ENCODE measurements at places on chromosomes 16 and 17.

DNA sequence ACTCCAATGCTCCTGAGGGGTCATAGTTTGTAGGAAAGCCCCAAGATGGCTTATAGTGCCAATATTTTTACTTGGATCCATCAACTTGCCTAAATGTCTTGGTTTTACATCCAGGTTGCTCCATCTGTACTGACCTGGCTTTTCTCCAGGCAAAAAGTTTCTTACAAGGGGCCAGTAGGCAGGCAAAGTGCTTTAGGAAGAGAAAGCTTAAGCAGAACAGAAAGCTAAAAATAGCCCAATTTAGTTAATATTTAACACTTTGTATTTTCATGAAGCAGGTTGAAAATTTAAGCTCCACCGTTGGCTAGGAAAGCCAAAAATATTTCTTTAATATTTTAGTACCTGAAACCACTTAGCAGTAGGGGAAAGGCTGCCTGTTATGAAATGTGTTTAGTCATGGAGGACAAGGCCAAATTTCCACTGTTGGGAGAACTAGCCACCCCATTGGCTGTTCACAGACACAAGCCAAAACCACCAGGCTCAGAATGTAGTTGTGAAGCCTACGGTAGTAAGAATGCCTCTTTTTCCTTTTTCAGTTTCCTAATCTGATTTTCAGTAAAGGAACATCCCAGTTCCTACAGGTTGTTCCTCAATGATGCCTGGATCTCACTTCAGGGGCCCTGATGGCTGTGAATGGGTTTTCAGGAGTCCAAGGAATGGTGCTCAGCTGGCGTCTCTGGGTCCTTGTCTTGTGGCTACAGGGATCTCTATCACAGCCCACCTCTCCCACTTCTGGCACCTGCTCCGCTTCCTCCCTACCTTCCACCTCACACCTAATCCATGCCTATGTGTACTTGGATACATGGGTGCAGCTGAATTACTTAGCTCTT is 324.8 kb downstream of the PMP22 start:
- DNase-seq = no peak

- DNase-seq = peak; percentile 76
Measured at GRCh38 chr16:73036074-73036826, 11.7 kb downstream of the ZFHX3 start.

GRCh38 chr17:44911133-44912001 is 3.9 kb downstream of the GFAP start:
- DNase-seq = peak; percentile 71

DNA sequence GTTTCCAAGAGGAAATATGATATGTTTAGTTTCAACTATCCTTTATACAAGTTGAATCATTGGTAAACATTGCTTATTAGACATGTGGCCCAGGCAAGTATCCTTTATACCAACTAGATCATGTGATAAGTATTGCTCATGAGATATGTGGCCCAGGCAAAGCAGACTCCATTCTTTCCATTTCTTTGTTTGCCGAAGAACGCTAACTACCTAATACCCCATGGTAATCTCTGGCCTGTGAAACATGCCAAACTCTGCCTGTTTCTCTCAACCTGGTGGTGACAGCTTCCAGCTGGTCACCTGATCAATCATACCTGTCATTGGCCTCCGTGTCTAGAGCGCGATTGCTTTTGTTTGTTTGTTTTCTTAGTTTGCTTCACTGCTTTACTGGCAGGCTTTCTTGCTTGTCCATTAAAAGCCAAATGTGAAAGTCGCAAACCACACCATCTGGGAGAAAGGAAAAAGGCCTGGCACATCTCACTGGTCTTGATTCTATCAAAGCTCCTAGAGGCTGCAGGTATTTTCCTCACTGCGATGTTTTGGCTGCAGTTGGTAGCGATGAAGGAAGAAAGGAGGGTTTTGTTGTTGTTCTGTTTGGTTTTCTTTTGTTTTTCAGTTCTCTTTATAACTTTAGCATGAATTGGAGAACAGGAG is 686.2 kb downstream of the KCNJ2 start:
- DNase-seq = no peak

GRCh38 chr16:15616475-15617165 is 26.3 kb downstream of the MARF1 start:
- no peak for DNase-seq

DNA sequence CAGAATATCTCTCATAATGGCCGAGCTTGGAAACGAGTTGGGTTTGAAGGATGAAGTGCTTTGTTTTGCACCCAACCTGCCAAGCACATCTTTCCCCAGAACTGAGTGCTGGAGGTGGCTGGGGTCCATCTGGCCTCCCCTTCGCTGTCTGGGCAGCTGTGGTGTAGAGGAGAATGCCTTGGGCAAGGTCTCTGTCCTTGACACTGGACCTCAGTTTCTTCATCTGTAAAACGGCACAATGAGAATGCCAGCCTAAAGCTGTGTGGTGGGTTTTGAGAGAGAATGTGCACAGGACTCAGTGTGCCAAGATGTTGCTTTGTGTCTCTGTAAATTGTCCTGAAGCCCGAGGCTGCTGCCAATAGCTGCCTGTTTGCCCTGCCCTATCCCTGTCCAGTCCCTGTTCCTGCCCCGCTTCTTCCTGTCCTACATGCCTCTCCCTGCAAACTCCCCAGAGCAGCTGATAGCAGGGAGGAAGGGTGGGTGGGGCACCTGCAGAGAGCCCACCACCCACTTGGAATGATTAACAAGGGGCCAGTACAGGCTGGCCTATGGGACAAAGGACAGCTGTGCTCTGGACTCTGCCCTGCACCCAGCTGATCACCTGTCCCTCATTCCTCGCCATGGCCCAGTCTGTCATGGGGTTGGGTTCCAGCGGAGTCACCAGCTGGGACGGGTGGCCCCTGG is 15.3 kb downstream of the LASP1 start:
- DNase-seq = no peak

GRCh38 chr17:70168977-70169708 is at the start of gene KCNJ2:
KCNJ2 (plus strand) TSS chr17:70169532; CDS start chr17:70175040, 5,508 bp downstream.
- peak; percentile 91 for DNase-seq

- no peak for DNase-seq
Measured at GRCh38 chr17:41251261-41251660, 1.8 kb downstream of the KRTAP9-4 start.

DNA sequence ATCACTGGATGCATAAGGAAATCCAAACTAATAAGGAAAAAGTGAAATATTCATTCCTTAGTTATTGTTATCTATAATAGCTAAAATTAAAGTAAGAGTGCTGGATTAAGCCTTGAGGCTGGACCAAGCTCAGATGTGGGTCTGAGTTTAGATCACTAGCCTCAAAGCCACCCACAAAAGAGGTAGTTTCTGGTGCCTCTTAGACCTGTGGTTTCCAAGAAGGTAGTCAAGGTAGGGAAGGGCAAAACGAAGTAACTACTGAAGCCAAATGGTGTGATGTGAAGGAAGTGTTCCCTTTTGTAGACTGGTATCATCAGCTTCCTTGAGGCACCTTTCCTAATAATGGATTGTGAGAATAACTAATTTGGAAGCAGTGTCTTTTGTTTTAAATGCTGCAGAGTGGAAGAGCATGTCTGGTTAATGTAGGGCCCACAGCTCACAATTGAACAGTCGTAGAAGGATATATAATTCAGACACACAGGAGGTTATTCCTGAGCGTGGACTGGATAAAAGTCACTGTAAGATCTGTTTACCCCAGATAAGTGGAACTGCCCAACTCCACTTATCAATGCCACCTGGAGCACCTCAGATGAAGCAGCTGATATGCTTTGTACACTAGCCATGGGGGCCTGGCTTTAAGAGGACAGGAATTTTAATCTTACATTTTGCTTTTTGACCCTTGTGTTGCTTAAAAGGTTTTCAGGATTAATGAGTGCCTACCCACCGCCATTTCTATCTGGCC is 31.7 kb upstream of the LCMT1 start:
- no peak for DNase-seq

GRCh38 chr16:73189136-73189535 is 141.2 kb upstream of the ZFHX3 start:
- no peak for DNase-seq

- DNase-seq = no peak
Measured at GRCh38 chr17:27264068-27264812, 29.7 kb upstream of the WSB1 start.

DNA sequence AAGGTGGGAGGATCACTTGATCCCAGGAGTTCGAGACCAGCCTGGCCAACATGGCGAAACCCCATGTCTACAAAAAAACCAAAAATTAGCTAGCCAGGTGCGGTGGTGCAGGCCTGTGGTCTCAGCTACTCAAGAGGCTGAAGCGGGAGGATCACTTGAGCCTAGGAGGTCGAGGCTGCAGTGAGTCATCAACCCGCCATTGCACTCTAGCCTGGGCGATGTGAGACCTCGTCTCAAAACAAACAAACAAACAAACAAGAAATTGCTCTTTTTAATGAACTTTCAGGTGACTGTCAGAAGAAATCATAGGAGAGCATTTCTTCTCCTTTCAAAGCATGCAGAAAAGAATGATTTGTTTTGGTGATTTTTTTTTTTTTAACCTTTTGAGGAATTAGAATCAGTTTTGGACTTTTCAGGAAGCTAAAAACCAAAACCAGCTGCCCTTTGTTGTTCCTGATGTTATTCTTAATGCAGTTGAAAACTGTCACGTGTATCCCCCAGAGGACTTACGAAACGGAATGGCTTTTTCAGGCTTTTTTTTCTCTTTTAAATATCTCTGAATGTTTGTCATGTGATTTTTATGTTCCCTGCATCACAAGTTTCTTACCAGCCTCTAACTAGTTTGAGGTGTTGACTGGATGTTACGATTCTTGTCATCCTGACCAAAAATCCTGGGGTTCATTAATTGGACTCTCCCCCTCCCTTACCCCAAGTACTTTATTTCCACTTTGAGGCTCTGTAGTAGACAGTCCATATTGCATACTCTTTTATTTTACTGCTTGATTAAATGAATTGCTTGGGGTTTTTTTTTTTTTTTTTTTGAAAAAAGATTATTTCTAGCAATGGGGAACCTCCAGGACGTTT is 34.1 kb downstream of the SNX29 start:
- no peak for DNase-seq

- no peak for DNase-seq
Measured at GRCh38 chr17:51144266-51145022, 8.9 kb upstream of the NME1 start.

GRCh38 chr16:72012607-72013006 is 4.1 kb downstream of the DHODH start:
- DNase-seq = no peak

DNA sequence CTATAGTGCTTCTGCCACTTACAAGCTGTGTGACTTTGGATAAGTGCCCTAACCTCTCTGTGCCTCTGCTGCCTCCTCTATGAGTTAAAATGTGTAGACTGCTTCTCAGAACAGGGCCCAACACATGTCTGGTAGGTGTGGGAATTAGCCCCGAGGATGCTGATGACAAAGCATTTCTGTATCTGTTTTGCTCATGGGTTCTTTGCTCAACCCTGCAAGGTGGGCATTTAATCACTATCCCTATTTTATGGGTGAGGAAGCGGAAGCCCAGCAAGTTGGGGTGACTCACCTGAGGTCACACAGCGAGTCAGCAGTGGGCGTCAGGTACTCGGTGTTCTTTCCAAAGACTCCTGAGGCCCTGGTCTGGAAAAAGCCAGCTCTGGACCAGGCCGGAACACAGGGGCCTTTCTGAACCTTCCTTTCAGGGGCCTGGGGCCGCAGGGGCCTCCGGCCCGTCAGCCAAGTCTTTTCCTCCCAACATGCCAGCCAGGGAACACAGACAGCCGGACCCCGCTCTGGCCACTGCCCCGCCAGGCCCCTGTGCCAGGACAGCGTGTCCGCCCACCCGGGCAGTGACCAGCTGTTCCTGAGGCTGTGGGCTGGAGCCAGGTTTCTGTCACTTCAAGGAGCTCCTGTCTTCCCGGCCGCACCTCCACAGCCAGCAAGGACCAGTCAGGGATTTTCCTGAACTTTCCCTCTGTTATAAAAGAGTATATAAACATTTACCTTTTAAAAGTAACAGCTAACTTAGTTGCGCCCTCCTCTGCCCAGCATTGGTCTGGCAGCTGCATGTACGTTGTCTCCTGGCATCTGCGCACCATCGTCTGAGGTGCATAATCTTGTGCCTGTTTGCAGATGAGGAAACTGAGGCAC is 62.5 kb downstream of the SREBF1 start:
- DNase-seq = no peak

GRCh38 chr16:50300942-50301625 is 34.7 kb downstream of the ADCY7 start:
- DNase-seq = no peak

GRCh38 chr17:50715471-50715870 is 3.9 kb upstream of the LUC7L3 start:
- no peak for DNase-seq

DNA sequence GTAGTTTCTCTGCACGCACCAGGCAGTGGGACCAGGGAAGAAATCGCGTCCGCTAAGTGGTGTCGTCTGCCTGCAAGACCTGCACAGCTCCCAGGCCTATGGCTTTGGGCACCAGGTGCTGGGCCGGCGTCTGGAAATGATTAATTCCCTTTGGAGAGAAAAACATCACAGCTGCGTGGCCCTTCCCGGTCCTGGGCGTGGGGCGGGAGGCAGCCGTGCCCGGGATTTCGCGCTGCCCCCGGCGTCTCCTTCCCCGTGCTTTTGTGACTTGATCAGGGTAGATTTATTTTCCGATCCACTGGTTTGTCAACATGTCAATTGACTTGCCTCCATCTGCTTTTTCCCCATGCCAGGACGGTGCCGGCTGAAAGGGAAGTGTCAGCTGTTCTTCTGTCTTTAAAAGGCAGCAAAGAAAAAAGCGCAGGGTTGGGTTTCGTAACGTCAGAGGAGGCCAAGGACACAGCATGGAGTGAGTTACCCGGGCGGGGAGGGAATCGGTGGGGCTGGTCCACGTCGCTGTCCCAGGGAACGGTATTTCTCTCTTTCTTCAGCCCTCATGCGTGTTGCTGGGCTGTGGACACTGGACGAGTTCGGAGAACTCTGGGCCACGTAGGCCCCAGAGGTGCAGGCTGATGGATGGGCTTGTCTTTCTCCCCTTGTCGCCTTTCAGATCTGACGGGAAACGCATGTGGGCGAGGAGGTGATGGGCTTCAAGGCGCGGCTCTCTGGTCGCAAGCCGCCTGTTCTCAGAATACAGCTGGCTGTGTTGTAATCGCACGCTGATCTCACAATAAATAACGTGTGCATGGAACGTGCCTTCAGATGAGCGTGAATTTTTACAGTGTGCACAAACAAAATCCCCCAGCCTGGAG is 188.1 kb upstream of the ZNF469 start:
- peak; percentile 27 for DNase-seq

GRCh38 chr17:37291351-37291750 is 84.4 kb upstream of the C17orf78 start:
- no peak for DNase-seq

DNA sequence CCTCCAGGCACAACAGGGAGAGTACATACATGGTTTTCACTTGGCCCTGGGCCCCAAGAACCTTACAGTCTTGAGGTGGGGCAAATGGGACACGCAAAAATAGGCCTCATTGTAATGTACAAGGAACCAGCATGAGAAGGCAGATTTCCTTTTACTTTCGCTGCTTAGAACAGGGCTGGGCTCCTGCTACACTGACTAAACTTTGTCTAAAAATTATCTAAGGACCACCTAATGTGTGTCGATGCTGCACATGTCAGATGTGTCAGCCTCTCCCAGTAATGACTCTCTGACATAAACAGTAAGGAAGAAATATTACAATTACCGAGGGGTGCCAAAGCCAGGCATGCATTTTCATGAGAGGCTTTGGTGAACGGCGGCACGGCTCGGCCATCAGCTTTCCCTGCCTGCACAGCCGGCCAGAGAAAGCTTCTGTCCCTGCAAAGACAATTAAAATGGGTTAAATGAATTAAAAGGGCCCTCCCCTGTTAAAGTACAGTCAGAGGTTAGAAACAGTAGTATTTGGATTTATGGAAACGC is 224.2 kb upstream of the IRX3 start:
- DNase-seq = no peak

All from GM20000 (cell line).